ENCODE measurements at places on chromosomes 3 and 15.

DNA sequence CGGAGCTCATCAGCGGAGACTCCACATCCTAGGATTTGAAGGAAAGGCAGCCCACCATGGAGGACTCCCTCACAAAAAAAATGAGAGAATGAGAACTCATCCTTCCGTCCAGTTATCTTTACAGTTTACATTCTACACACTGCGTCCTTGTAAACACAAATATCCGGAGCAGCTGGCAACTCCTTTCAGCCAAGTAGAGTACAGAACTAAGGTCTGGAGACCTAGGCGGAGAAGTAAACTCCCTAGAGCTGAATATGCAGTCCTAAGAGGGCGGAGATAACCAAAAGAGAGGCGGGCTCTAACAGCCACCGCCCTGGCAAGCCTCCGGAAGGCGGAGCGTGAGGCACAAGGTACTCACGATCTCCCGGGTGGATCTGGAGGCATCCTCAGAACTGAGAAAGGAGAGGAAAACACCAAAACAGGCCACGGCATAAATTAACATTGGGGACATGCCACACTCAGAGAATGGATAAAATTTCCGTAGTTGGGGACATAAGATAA is 924 bp upstream of the SIN3A start:
- peak; percentile 60 for DNase-seq

DNA sequence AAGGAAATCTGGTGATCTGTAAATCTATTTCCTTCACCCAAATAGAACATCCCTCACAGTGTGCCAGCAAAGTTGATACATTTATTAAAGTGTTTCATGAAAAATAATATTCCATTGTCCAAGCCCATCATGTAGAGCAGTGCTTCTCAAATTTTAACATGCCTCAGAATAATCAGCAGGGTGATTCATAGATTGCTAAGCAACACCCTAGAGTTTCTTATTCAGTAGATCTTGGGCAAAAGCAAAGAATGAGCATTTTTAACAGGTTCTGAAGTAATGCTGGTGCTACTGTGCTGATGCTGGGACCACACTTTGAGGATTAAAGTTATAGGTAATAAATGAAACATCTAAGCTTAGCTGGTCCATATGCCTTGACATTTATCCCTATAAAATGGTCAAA is 210.5 kb downstream of the ZIC4 start:
- DNase-seq: no peak

DNA sequence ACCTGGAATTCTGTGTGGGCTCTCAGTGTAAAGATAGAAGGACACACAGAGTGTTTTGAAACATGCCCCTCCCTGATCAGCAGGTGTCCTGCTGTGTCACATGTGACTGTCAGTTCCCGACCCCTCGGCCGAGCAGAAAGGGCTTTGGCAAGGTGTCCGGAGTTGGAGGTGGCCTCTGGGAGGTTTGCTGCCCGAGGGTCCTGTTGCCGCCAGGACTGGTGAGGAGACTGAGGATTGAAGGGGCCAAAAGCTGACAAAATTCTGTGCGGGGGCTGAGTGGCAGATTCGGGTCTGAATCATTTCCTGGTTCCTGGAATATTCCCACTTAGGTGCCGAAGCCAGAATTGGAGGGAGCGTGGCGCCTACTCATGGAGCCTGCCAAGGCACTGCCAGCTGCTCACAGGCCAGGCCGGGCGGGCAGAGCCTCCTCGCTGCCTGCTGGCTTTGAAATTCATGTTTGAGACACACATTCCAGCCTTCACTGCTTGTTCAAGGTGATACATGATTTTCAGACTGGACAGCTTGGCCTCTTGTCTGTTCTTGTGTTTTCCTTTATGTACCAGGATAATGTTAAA is 83.8 kb downstream of the APBA2 start:
- no peak for DNase-seq

GRCh38 chr15:94021621-94022320 is 209.6 kb upstream of the MCTP2 start:
- DNase-seq: no peak

DNA sequence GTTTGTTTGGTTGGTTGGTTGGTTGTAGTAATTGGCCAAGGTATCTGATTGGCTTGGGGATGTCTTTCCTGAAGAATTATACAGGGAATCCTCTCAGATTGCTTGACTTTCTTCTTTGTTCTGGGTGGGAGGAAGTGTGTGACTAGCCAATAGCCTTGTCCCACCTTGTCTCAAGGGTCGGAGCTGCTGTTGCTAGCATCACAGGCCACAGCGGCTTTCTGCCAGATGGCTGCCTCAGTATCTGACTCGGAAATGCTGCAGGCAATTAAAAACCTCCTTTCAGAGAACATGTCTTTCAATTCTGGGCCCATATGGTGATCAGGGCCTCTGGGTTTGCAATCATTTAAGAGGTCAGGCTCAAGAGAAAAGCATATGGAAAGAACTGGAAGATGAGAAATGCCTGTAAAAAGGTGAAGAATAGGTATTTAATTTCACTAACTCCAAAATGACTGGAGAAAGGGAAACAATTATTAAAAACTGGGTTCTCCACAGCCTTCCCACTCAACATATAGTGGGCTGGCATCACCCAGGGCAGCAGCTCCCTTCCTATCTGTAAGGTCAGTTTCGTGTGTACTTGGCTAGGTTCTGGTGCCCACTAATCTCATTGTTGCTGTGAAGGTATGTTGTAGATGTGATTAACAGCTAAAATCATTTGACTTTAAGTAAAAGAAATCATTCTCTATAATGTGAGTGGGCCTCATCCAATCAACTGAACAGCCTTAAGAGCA is 32.4 kb downstream of the TGFBR2 start:
- DNase-seq: no peak

- DNase-seq: no peak
Measured at GRCh38 chr3:66386925-66387650, 113.7 kb downstream of the LRIG1 start.

DNA sequence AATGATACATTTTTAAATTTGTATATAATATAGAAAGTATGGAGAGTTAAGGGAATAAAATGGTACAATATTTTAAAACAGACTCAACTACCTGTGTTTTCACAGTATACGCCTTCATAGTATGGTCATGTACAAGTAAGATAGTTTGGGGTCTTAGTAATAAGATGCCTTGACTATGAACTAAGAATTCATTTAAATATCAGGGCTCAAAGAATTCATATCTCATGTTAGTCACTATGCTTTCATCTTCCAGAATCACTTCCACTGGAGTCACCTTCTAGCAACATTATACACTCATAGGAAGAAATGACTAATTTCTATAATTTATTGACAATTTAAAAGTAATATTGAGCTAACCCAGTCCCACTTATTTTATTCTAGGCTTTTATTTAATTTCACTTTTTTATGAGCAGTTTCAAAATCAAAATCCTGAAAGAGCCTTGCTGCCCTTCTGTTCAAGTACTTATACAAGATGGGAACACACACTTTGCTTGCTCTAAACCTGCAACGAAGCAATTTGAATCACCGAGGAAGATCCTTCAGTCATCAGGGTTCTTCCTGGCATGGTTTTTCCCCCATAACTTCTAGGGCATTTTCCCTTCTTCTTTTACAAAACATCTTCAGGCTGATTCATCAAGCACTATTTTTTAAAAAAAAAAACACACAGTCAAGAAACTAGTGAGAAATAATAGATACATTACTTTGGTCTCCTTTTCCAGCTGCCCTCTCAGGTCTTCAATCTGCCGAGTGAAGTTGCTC is 94.1 kb downstream of the MYH15 start:
- DNase-seq: no peak
